ENCODE measurements at places on chromosomes 4 and X.

GRCh38 chr4:147011411-147011810 is 65.7 kb upstream of the TTC29 start:
- no peak for DNase-seq

- DNase-seq, result no peak
Measured at GRCh38 chr4:85684676-85685075, 209.7 kb downstream of the ARHGAP24 start.

- DNase-seq, result no peak
Measured at GRCh38 chrX:40755291-40756249, 20.2 kb upstream of the MED14 start.

DNA sequence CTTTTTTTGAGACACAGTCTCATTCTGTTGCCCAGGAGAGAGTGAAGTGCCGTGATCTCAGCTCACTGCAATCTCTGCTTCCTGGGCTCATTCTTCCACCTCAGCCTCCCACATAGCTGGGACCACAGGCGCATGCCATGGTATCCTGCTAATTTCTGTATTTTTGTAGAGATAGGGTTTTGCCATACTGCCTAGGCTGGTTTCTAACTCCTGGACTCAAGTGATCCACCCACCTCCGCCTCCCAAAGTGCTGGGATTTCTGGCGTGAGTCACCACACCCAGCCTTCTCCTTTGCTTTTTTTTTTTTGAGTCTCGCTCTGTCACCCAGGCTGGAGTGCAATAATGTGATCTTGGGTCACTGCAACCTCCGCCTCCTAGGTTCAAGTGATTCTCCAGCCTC is 94.1 kb downstream of the PDS5A start:
- DNase-seq, result no peak

- DNase-seq, result no peak
Measured at GRCh38 chr4:121217351-121217750, 53.2 kb upstream of the TNIP3 start.

- DNase-seq, result no peak
Measured at GRCh38 chr4:3065551-3065950, 8.8 kb downstream of the HTT-AS start.

DNA sequence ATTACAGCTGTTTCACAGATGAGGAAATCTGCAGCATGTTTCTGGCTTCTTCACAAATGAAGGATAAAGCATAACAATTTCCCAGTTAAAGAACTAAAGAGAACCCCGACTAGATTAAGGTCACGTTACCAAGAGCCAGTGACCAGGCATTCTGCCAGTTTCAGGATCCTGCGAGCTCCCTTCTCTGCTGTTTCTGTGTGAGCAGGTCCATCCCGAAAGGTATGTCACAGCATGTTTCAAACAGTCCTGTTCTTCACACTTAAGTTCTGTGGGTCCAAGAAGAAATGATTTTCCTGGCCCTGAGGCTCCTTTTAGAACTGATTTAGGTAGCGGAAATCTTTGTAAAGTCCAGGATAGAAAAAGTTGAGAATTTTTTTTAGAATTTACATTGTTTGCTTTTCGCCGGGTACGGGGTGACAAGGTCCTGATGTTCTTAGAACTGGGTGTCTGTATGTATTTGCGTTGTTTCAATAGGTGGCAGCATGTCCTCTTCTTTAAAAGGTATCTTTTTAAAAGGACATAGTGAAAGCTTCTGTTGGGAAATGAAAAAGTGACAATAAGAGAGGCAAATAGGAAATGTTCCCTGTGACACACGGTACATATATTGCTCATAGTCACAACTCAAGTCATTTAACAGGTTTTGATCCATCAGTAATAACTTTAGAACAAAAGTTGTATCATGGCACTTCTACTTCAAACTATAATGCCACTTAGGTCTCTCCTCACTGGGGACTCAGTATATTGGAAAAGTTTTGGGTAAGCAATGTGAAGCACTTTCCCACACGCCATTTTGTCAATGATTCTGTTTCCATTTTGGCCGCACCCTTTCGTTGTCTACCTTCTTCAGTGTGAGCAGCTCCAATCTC is 18.4 kb downstream of the IL21 start:
- DNase-seq, result peak; percentile 4

DNA sequence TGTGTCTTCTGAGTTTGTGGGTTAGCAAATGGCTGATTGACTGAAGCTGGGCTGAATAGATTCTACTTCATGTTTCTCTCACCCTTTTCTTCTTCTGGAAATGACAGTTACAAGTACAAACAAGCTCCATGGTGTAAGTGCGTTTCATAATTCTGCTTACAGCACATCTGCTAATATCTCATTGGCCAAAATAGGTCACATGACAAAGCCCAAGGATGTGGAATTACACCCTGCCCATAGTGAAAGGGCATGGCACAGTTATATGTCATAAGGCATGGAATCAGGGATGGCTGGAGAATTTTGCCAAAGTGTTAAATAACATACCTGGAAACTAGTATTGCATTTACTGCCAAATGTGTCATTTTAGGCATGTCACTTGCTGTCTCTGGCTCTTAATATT is 327.2 kb downstream of the NKX6-1 start:
- no peak for DNase-seq

- no peak for DNase-seq
Measured at GRCh38 chr4:149409146-149409545, 406.5 kb downstream of the IQCM start.

- no peak for DNase-seq
Measured at GRCh38 chr4:89420507-89420906, 112.9 kb upstream of the GPRIN3 start.

DNA sequence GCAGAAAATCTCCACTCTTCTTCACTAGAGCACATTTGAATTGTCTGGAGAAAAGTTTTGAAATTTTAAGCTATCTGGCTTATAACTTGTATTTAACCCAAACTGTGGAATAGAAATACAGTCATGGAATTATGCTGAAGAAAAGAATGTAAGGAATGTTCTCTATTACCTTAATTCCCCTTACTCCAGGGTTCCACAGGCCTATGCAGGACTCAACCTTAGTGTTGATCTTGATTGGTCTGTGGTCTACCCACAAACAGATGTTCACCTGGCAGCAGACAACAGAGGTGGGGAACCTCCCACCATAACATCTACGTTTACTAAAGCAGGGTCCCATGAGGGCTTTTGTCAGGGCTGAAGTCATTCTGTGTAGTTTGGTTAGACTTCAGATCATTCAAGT is 189.3 kb upstream of the GPRIN3 start:
- no peak for DNase-seq

GRCh38 chr4:20641976-20642375 is 58.3 kb upstream of the PACRGL start:
- no peak for DNase-seq

DNA sequence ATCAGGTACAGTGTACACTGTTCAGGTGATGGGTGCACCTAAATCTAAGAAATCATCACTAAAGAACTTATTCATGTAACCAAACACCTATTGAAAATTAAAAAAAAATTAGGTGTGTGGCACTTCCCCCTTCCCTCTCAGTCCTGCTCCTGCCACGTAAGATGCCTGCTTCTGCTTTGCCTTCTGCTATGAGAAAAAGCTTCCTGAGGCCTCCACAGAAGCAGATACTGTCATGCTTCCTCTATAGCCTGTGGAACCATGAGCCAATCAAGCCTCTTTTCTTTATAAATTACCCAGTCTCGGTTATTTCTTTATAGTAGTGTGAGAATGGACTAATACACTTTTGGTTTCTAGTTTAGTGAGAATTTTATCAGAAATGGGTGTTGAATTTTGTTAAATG is 459.8 kb upstream of the DIPK2B start:
- DNase-seq, result no peak

- no peak for DNase-seq
Measured at GRCh38 chr4:1086011-1086410, 27.4 kb downstream of the RNF212 start.

DNA sequence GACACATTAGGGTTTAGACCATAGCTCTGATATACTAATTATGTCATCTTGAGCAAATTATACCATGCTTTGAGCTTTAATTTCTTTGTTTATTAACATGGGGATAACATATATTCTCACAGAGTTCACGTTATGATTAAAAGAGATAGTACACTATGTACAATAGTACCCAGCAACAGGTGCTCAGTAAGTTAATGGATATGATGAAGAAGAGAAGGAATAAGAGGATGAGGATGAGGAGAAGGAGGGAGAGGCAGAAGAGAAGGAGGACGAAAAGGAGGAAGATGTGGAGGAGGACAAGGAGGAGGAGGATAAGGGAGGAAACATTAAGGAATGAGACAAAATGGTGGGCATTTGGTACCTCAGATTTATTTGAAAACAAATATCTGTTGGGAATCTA is 260.4 kb downstream of the SH2D1A start:
- DNase-seq, result no peak

- peak; percentile 3 for DNase-seq
Measured at GRCh38 chr4:23368081-23368697, 521.7 kb downstream of the PPARGC1A start.

- no peak for DNase-seq
Measured at GRCh38 chr4:40281913-40282312, 53.2 kb upstream of the CHRNA9 start.

DNA sequence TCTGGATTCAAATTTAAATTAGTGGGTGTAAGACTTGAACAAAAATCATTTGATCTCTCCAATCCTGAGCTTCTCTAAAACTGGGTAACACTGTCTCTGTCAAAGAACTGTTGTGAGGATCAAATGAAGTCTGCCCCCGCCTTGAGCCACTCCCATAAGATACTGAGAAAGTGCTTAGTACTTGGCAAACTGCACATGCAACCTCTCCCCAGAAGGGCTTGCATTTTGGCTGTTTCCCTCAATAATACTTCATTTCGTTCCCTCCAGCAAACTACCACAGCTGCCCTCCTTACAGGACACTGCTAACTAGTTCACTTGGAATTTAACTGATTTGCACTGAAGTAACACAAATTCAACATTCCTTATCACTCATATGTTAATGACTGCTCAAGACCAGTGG is 79.8 kb downstream of the APBB2 start:
- DNase-seq, result no peak

GRCh38 chr4:144342949-144343760 is 202.6 kb upstream of the GYPA start:
- no peak for DNase-seq

DNA sequence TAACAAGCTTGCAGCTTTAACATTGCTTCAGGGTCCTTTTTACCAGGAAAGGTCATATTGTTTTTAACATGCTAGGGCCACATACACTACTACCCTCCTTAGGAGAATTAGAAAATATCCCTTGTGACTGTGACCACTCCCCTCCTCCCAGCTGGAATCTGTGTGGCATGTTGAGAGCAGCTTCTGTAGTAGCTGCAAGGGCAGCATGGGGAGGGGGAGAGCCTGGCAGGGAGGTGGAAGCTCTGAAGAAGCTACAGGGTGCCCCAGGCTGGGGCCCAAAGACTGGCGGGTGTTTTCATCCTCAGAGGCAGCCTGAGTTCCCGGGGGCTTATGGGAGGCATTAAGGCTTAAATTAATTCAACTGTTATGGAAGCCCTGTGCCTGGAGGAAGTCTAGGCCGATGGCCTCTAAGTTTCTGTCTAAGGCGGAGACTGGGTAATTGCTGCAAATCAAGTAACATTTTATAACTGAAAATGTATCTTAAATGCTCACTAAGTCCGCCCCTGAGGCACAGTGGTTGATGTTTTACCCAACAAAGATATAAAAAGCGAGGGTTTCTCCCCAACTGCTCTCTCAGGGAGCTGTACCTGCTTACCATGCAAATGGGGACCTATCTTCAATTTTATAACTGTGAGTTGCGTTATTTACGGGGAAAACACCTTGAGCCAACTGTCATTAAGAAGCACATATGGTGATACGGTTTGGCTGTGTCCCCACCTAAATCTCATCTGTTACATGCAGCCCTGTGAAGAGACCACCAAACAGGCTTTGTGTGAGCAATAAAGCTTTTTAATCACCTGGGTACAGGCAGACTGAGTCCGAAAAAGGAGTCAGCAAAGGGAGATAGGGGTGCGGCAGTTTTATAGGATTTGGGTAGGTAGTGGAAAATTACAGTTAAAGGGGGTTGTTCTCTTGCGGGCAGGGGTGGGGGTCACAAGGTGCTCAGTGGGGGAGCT is 37.4 kb upstream of the STS start:
- DNase-seq, result no peak

GRCh38 chrX:67289055-67289499 is 254.7 kb upstream of the AR start:
- no peak for DNase-seq

DNA sequence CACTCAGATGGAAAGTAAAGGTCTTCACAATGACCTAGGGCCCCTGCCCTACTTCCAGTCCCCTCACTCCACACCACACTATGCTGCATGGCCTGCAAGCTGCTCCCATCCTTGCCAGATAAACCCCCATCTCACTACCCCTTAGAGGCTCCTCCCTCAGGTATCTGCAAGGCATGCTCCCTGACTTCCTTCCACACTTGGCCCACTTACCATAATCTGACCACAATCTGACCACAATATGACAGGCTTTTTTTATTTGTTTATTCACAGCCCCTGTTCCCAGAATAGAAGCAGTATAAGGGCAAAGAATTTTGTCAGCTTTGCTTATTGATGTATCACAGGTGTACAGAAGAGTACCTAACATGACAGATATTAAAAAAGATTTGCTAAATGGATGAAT is 124.7 kb downstream of the CAMK2D start:
- DNase-seq, result no peak

GRCh38 chr4:23897564-23898109 is 7.8 kb upstream of the PPARGC1A start:
- DNase-seq, result no peak

- DNase-seq, result no peak
Measured at GRCh38 chrX:154049209-154050112, 29.8 kb upstream of the IRAK1 start.

- no peak for DNase-seq
Measured at GRCh38 chr4:155265113-155265512, 56.7 kb downstream of the NPY2R start.

- DNase-seq, result no peak
Measured at GRCh38 chr4:190018201-190018920, 8.7 kb downstream of the FRG2 start.

DNA sequence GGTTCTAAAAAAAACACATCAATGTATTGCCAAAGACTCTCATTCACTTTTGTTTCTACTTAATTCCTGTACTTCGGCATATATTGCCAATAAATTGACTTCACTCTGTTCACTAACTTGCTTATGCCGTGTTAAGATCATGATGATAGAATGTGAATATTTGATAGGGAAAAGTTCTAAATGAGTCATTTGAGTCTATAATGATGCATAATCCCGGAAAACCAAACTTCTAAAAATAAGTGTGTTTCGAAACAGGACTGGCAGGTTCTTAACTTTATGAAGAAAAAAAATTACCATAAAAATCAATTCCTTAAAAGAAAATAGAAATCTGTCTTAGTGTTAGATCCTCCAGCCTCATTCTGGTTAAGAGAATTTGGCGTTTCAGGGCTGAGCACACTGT is 387.5 kb upstream of the FTHL17 start:
- DNase-seq, result no peak

Data from NCI-H1105 treated with DMSO at 0.1 percent for 48 hours (cell line).